ENCODE measurements at places on chromosomes 11 and 22.

GRCh38 chr11:645536-645935, 8.5 kb downstream of the DRD4 start:
- no peak for DNase-seq

DNA sequence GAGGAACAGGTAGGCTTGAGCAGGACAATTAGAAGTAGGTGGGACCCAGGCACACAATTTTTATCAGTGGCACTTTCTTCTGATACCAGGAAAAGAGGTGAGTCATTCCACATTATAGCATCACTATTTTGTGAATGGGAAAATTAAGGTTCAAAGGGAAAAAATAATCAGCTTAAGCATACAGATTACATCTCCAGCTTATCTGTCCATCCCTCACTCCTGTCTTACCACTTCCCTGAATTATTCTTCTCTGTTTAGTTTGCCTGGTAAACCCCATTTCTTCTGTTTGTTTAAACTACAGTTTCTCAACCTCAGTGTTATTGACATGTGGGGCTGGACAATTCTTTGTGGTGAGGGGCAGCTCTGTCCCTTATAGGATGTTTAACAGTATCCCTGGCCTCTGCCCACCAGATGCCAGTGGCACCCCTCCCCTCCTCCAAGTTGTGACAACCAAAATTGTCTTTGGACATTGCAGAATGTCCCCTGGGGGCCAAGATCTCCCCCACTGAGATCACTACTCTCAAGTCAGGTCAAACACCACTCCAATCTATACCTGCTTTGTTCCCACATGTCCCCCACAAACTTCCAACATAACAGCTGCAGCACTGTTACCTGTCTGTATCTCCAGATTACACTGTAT, 8.5 kb upstream of the XBP1 start:
- no peak for DNase-seq

DNA sequence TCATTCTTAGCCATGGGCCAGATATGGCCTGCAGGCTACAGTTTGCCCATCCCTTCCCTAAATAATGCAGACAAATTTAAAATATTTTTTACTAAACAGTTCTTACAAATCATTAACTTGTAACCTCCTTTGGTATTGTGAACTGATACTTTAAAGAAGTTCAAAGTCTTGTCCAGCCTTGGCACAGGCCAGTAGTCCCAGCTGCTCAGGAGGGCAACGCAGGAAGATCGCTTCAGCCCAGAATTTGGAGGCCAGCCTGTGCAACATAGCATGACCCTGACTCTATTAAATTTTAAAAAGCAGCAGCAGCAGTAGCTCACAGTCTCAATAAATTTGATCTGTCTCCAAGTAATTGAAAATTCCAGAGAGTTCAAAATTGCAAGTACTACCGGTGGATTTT, 83.7 kb upstream of the ARHGAP32 start:
- no peak for DNase-seq

DNA sequence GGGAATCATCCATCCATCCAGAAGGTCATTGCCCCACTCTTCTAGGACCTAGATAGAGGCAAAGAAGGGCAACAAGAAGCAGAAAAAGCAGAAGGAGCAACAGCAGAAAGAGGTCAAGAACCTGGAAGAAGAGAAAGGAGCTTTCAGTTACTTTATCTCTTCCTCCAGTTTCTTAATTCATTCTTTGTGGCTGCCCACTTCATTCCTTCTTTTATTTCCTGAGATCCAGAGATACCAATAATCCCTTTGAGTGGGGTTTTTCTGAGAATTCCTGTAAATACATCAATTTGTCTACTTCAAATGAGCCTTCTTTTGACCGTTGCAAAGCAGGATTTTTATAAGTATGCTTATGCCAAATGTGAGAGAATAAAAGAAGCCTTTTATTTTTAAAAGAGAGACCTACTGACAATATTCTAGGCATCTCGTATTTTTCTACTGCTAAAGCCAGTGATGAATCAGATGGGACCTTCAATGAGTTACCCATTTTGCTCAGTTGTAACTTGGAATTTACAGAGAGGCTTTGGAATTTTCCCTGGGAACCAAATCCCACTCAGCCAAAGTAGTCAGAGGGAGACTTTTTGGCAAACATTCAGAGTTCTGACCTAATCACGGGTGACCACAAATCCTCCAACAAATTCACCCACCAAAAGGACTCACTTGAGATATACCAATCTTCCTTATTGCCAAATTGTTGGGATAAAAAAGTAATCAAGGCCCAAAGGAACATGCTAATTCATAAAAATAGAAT, 54.9 kb downstream of the ZC3H12C start:
- DNase-seq: no peak

GRCh38 chr11:12876988-12877387, 132.1 kb upstream of the RASSF10 start:
- DNase-seq: no peak

DNA sequence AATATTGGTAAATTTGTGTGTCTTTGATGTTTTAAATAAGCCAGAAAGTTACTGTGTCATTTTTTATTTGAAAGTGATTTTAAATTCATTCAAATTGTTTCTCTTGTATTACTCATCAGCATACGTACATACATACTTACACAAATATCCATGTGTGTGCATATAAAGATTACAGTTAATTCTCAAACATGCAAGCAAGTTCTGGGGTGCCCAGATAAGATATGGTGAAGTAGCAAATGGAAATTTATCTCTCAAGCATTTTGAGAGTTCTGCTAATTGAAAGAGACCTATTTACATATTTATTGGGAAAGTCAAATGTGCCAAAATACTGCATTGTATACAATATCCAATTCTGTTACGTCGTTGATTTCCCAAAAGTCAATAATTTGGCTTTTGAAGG, 1024.0 kb upstream of the CNTN5 start:
- DNase-seq: no peak

- no peak for DNase-seq
Measured at GRCh38 chr11:104898685-104899013, 389 bp upstream of the CASP12 start.

- DNase-seq: no peak
Measured at GRCh38 chr11:57804466-57804865, 42.9 kb downstream of the CTNND1 start.

GRCh38 chr22:45422237-45422983, 8.9 kb downstream of the RIBC2 start:
- DNase-seq: no peak

GRCh38 chr22:46086577-46087335, 63.6 kb upstream of the PPARA start:
- no peak for DNase-seq

- no peak for DNase-seq
Measured at GRCh38 chr22:19823902-19824211, 30.8 kb downstream of the GNB1L start.

Measured in DMS 273 treated with DMSO at 0.1 percent for 48 hours (cell line).